ENCODE measurements at places on chromosomes 6 and 20.
A peak's percentile ranks its signal among the peaks of the same experiment; 100 is the strongest.

DNA sequence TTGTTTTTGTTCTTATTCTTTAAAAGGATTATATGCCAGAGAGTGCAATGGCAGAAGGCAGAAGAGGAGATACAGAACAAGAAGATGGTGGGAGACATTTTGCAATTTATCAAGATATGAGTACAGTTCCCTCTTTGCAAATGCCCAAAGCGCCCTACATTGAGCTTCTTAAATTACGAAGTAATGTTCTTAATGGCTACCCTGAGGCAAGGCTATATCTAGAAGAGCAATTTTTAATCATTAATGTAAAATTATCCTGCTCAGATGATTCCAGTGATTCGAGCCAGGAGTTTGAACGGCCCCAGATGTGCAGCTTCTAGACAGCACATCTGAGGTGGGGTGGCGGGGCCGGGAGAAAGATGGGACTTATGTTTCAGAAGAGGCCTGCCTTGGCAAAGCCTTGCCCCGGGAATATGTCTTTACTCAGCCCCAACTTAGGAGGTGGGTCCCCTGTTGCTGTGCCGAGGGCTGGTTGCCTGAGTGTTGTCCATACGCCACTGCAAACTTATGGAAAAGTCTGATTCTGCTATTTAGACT, 84.9 kb upstream of the MLN start:
- DNase-seq = no peak

- peak; percentile 12 for DNase-seq
Measured at GRCh38 chr6:130602151-130602770, 224.9 kb upstream of the SMLR1 start.

- DNase-seq = no peak
Measured at GRCh38 chr6:4820704-4821276, 44.6 kb downstream of the CDYL start.

GRCh38 chr6:10743515-10743914, 4.1 kb upstream of the TMEM14B start:
- DNase-seq = no peak

- no peak for DNase-seq
Measured at GRCh38 chr6:135227349-135227748, 46.2 kb downstream of the MYB start.

GRCh38 chr6:34070315-34071135, 75.4 kb downstream of the GRM4 start:
- no peak for DNase-seq

DNA sequence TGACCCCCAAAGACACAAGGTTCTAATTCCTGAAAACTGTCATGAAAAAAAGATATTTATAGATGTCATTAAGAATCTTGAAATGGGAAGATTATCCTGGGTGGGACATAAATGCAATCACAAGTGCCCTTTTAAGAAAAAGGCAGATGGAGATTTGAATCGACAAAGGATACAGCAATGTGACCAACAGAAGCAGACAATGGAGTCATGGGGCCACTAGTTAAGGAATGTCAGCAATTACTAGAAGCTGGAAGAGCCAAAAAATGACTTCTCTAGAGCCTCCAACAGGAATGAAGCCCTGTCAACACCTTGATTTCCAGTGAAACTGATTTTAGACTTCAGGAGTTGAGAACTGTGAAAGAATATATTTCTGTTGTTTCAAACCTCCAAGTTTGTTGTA, 448.5 kb downstream of the MEI4 start:
- no peak for DNase-seq

DNA sequence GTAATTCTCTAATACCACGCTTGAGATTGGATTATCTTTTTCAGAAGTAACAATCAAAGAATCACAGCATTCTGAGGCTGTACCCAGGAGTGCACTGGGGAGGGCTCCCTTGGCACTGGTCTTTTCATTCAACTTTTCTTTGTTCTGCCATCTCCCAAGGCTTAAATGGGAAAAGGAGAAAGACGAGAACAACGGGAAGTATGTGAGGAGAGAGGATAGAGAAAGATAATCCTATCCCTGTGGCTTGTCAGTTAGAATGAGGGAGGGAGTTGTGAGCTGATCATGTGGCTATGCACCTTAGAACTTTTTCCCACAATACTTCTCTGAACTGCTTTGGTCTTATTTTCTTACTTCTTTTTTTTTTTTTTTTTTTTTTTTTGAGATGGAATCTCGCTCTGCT, 83.1 kb downstream of the CAP2 start:
- no peak for DNase-seq

DNA sequence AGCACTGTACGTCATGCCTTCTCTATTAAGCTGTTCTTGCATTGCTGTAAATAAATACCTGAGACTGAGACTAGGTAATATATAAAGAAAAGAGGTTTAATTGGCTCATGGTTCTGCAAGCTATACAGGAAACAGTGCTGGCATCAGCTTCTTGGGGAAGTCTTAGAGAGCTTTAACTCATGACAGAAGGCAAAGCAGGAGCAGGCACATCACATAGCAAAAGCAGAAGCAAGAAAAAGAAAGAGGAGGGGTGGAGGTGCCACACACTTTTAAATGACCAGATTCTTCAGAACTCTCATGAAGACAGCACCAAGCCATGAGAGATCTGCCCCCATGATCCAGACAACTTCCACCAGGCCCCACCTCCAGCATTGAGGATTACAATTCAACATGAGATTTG, 30.1 kb downstream of the CYB5R4 start:
- DNase-seq = no peak

- no peak for DNase-seq
Measured at GRCh38 chr6:123380257-123380656, 256.5 kb downstream of the TRDN start.

GRCh38 chr6:139129284-139129683, 5.6 kb upstream of the HECA start:
- DNase-seq = no peak

- no peak for DNase-seq
Measured at GRCh38 chr6:34316431-34317171, 67.8 kb upstream of the SMIM29 start.

- DNase-seq = no peak
Measured at GRCh38 chr20:64232794-64233193, 22.8 kb upstream of the PCMTD2 start.

GRCh38 chr6:169851641-169852503, 100.5 kb downstream of the ERMARD start:
- DNase-seq = no peak

GRCh38 chr6:72999995-73000394, 225.3 kb downstream of the KHDC1L start:
- DNase-seq = no peak

DNA sequence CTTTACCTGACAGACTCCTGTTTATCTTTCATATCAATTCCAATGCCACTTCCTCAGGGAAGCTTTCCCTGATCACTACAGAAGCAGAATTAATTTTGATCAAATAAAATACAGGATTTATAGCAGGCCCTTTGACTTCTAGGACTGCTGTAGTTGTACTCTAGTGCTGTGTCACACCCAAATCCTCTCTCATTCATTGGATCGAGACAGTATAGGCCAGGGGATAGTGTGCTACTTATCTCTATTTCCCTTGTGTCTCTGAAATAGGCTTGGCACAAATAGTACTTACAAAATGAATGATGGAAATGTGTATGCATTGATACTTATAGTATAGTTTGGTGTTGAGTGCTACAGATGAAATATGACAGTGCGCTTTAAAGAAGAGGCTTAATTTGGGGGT, 19.8 kb downstream of the RALY start:
- DNase-seq = no peak

DNA sequence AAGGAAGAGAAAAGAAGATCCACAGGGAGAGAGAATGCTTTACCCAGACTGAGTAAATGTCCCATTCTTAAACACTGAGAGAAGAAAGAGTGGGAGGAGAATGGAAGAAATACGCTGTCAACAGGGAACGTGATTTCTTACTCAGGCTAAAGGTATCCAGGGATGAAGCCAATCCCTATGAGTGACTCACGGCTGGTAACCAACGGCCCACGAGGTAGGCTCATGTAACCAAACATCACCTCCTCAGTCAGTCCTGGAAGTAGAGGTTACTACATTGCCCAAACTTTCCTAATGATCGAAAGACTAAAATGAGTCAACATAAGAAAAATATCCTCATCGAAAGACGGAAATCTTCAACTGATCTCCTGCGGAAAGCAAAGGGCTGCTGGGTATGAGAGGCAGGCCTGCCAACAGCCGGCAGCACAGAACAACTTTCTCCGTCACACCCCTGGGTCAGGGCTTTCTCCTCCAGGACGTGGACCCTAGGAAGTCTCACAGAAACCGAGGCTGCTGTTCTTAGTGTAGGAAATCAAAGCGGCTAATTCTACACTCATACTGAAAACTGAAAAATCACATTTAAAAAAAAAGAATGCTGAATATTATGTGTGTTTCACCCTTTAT, 292.6 kb downstream of the GMDS start:
- no peak for DNase-seq

GRCh38 chr6:97102145-97102790, 177.7 kb downstream of the KLHL32 start:
- DNase-seq = no peak

All from activated CD4-positive, alpha-beta T cell treated with anti-CD3 and anti-CD28 coated beads for 24 hours (primary cell).